Kidney capillary endothelial cell (primary cell): ENCODE measurements at places on chromosomes 13 and 19.

DNA sequence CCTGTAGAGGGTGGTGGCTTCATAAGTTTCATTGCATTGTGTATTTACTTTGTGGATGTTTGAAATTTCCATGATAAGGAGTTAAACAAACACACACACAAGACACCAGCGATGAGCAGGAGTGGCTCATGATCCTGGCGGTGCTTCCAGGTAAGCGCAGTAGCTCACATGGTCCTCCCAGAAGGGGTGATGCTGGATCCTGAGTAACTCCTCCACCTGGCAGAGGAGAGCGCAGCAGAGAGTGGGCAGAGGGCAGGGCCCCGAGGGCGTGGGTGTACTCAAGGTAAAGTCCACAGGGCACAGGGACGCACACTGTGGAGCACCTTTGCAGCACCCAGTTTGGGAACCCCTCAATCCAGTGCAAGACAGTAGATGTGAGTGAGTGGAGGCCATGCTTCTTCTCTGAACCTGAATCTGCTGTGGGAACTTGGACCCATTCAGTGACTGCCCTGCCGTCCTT, 54.0 kb downstream of the RFX2 start:
- no peak for DNase-seq

- DNase-seq = peak; percentile 2
Measured at GRCh38 chr13:26785838-26786630, 25.4 kb upstream of the GPR12 start.

DNA sequence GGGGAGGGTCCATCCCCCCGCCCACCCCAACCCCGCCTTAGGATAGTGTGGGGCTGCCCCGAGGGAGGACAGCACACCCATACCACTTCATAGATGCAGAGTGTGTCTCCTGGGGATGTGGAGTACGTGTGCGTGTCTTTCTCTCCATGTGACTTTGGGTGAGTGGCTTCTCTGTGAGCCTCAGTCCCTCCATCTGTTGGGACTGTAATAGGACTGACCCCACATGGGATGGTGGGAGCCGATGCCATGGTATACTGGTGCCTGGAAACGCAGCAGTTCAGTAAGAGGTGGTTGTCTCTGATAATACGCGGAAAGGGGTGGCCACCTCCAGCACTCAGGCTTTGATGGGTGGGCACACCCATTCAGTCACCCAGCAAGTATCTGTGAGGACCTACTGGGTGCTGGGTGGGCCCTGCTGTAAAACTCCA, 816 bp upstream of the PRKD2 start:
- no peak for DNase-seq

DNA sequence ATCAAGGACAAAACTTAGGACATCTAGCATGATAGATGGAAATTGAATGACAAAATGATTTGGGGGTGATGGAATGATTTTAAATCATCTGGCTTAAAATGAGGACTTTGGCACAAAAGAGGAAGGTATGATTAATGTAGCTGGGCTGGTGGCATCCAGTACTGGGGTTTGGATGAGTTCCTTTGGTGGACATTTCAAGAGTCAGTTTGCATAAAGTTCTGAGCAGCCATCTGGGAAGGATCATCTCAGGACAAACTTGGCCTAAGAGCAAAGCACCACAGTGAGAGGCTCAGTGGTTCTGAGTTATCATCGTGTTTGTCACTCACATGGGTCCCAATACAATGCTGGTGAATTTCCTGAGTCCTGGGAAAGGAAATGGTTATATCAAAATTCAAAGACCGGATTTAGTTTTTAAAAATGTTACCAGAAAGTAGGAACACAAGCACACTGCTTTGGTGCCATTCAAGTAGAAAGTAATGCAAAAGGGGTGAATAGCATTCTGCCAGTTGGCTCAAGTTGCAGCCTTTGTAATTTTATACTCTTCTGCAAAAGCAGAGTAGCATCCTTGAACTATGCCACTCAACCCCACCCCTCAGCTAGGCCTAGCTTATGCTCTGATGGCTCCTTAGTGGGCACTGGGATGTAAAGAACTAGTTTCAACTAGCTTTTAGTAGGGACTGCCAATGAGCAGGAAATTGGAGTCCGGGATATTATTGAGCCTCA, 219.0 kb downstream of the COG6 start:
- no peak for DNase-seq

GRCh38 chr13:42969565-42970172, 22.4 kb downstream of the EPSTI1 start:
- peak; percentile 40 for DNase-seq

DNA sequence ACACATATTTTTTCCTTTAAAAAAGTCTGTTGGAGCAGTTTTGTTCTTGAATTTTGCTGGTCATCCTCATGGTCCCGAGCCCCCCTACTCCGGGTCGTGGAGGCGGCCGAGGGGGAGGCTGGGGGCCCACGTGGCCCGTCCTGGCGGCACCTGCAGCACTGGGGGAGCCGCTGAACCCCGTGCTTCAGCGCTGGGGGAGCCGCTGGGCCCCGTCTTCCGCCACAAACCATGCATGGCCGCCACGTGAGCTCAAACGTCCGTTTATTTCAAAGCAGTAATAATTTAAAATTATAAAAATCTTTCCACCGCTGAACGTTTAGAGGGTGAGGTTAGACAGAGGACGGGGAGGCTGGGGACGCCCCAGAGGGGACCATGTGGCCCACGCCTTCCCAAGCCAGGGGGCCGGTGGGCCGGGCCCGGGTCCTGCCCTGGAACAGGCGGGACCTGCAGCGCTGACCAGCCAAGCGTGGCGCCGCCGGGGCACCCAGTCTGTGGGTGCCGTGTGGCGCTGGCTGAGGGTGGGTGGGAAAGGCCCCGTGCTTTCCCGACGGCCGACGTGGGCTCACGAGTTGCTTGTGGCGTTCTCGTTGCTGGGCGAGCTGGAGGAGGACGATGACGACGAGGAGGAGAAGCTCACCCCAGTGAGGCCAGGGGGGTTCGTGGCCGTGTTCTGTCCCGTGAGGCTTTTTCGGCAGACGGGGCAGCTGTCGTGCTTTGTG, 8.0 kb downstream of the FGF22 start:
- DNase-seq = no peak

DNA sequence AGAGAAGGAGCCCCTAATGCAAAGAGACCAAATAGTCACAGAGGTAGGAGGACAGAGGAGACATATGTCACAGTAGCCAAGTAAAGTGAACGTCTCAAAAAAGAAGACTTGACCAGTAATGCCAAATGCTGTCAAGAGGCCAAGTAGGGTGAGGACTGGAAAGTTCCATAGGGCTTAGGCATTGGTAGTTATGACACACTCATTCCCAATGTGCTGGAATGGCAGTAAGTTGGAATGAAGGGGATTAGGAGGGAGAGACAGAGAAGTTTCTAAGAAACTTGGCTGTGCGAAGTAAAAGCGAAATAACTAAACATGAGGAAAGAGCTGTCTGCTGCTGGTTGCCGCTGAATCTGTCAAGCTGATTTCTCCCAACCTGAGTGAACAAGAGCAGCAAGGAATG, 14.9 kb upstream of the FRY start:
- DNase-seq = no peak

DNA sequence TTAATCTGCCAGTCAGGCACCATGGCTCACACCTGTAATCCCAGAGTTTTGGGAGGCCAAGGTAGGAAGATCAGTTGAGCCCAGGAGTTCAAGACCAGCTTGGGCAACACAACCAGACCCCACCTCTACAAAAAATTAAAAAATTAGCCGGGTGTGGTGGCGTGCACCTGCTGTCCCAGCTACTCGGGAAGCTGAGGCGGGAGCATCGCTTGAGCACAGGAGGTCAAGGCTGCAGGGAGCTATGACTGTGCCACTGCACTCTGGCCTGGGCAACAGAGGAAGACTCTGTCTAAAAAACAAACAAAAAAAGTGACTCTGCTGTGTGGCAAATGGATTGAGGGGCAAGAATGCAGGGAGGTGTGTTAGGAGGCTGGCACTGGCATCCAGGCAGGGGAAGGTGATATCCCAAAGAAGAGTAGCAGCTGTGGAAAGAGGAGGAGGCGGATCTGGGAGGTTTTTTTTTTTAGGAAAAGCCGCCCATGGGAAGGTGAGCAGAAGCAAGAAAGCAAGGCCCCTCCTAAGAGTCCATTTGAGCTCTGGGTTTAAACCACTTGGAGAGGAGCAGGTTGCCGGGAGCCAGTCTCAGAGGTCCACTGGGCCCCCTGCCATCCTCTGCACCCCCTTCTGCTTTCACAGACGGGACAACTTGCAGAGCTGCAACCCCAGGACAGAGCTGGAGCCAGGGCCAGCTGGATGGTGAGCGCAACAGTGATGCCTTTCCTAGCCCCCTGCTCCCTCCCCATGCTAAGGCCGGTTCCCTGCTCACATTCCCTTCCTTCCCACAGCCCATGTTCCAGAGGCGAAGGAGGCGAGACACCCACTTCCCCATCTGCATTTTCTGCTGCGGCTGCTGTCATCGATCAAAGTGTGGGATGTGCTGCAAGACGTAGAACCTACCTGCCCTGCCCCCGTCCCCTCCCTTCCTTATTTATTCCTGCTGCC, 2.1 kb downstream of the HAMP start:
- DNase-seq = no peak

DNA sequence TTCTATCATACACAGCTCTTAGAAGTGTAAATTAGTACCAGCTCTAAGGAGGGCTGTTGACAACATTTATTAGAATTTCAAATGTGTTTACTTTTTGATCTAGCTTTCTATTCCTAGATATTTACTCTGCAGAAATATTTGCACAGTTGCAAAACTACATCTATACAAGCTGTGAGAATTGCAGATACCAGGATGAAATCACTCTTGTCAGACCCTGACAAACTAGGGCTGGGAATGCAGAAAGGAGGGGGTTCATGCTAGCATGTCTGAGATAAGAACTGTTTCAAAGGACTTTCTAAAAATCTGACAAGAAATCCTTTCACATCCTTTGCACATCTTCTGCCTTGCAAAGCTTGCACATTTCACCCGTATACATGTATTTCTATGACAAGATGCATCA, 11.8 kb upstream of the PABPC3 start:
- no peak for DNase-seq

DNA sequence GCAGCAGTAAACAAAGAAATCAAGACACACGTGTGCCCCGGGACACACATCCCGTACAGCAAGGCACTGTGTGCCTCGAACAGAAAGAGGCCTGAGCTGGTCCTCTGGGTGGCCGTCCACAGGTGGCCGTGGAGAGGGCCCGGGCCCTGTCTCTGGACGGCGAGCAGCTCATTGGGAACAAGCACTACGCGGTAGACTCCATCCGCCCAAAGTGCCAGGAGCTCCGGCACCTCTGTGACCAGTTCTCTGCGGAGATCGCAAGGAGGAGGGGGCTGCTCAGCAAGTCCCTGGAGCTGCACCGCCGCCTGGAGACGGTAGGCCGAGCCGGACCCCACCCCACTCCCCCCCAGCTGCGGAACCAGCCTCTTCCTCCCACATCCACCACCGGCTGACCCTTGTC, 30.7 kb upstream of the F7 start:
- no peak for DNase-seq

DNA sequence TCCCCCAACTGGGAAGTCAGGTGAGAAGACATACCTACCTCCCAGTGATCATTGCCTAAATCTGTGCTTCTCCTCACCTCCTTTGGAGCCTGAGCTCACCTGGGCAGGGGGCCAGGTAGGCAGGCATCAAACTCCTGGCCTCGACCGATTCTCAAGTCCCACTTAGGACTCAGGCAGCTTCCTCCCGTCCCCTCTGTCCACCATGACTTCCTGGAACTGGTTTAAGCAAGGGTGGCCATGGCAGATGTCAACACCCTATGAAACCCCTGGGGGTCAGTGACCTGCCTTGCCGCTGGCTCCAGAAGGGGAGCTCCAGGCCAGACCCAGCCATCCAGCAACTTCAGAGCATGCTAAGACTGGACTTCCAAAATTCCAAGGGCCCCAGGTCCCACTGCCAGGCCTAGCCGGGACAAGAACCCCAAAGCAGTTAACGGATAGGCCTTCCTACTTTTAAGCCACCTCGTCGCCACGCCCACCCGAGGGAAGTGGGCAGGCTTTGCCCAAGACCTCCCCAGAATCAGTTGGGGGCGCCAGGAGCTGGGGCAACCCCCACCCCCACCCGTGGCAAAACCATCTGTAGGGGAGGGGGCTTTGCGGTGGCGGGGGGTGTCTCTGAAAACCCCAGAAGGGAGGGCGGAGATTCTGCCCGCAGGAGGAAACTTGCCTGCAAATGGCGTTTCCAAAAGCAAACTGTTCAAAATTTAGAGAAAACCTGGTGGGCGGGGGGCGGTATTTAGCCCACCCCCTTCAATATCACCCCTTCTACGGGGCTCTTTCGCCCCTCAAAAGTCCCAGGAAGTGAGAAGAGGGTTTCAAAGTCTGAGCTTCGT, 657 bp downstream of the PLIN3 start:
- DNase-seq = peak; percentile 20

- DNase-seq = no peak
Measured at GRCh38 chr13:71030784-71031183, 836.2 kb downstream of the DACH1 start.

DNA sequence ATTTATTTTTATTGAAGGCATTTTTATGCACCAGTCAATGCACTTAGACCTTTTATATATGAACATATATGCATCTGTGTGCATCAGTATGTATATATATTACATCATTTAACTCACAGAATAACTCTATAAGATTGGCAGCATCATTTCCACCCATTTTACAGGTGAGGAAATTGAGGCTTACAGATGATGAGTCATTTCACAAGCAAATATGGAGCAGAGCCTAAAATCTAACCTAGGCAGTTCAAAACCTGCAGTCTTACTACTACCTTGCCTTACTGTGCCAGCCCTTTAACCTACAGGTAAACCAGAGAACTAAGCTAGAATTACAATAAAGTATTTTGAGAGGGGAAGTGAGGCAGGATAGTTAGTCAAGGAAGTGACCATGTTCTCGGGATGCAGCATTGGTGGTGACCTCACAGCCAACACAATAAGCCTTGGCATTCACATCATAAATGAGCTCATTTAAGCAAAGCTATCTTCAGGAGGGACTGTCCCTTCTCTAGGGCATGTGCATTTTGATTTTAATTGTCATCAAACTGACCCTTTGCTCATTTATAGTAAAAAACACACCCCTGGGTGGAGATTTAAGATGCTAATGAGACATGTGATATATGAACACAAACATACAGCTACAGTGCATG, 274.3 kb downstream of the DCLK1 start:
- peak; percentile 26 for DNase-seq

GRCh38 chr19:3186160-3186688, 494 bp downstream of the NCLN start:
- DNase-seq = peak; percentile 16

DNA sequence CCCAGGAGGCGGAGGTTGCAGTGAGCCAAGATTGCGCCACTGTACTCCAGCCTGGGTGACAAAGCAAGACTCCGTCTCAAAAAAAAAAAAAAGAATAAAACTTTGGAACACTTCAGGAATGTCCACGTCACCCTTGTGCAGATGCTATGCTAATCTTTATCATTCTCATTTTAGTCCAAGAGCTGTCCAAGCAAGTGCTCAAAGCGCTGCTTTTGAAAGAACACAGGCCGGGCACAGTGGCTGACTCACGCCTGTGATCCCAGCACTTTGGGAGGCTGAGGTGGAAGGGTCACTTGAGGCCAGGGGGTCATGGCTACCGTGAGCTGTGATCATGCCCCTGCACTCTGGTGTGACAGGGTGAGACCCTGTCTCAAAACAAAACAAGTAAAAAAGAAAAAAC, 11.1 kb upstream of the UQCR11 start:
- no peak for DNase-seq

- DNase-seq = peak; percentile 91
Measured at GRCh38 chr19:49676136-49676783, 811 bp upstream of the PRMT1 start.

GRCh38 chr19:49326165-49326704, 1.2 kb upstream of the SLC6A16 start:
- DNase-seq = no peak

- no peak for DNase-seq
Measured at GRCh38 chr13:113813749-113814434, 50.0 kb downstream of the GAS6 start.

- DNase-seq = no peak
Measured at GRCh38 chr19:31675193-31675913, 326.1 kb upstream of the TSHZ3 start.
